ENCODE measurements at places on chromosomes 2 and 18.

- DNase-seq = peak; percentile 49
Measured at GRCh38 chr2:199485732-199486335, 28.1 kb upstream of the SATB2 start.

GRCh38 chr2:119482481-119483394, 41.5 kb downstream of the SCTR start:
- no peak for DNase-seq

DNA sequence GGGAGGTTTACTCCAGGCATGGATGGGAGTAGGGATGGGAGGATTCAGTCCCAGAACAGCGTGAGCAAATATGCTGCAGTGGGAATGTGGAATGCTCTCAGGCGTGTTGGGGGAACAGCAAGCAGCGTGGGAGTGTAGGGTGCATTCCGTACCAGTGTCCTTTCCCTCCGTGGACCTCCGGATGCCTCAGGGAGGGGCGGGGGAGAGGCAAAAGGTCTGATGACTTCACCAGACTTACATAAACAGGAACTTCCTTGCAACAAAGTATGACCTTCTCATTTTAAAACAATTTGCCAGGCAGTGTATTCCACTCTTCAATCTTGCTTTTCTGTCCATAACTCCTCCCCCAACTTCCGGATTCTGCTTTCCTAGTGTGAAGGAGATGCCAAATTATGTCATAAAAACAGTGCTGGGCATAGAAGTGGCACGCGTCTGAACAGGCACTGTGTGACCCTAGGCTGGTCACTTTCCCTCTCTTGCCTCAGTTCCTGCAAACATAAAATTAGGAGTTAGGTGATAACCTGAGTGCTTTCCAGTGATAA, 36.9 kb downstream of the RPL37A start:
- DNase-seq = no peak

- no peak for DNase-seq
Measured at GRCh38 chr2:37665043-37665442, 6.4 kb downstream of the CDC42EP3 start.

- no peak for DNase-seq
Measured at GRCh38 chr18:22149710-22150109, 19.7 kb upstream of the GATA6 start.

DNA sequence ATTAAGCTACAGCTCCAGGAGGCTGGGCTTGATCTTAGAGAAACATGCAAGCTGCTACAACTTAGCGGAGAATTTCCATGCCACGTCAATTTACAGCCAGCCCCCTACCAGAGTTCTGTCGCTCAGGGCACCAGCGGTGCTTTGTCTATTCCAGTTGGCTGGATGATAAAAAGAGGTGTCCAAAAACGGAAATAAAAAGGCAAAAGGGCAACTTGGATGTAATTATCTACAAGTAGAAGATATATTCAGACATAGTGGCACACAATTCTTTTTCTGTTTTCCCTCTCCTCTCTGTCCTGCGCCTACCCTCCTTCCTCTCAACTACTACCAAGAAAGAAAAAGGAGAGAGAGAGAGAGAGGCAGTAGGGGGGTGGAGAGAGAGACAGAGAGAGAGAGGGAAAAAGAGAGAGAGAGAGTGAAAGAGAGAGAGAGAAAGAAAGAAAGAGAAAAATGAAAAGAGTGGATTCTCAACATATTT, 363 bp upstream of the RFTN2 start:
- DNase-seq = no peak

- DNase-seq = no peak
Measured at GRCh38 chr18:25047983-25048382, 304.0 kb downstream of the ZNF521 start.

- DNase-seq = no peak
Measured at GRCh38 chr2:85705680-85706039, 11.5 kb downstream of the GNLY start.

GRCh38 chr18:54916507-54916906, 42.8 kb downstream of the CCDC68 start:
- DNase-seq = no peak

GRCh38 chr2:147589127-147589526, 255.7 kb upstream of the ACVR2A start:
- no peak for DNase-seq

GRCh38 chr2:38713338-38713737, 37.8 kb downstream of the SRSF7 start:
- no peak for DNase-seq

- no peak for DNase-seq
Measured at GRCh38 chr2:2566396-2567323, 235.6 kb upstream of the MYT1L start.

DNA sequence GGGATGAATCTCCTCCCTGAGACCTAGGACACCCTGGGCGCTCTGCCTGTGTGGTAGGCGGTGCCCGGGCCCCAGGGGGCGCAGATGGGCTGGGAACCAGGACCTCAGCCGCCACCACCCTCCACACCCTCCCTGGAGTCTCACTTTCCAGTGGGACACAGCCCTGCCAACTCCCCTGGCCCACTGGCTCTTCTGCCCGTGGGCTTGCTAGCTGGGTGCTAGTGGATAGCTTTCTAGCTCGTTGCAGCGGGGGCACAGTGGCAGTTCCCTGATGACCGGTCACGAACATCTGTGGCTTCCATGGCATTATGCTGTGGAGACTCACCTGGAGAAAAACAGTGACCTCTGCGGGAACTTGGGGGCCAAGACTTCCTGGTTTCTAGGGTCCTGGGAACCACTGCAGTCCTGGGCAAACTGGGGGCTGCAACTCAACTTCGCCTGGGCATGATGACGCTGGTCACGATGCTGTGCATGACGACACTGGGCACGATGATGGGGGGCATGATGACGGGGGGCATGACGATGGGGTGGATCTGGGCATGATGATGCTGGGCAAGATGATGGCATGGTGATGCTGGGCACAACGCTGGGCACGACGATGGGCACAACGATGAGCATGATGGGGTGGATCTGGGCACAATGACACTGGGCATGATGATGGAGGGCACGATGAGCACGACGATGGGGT, 31.0 kb upstream of the ALLC start:
- no peak for DNase-seq

GRCh38 chr2:179057737-179058136, 7.8 kb upstream of the CCDC141 start:
- DNase-seq = no peak

GRCh38 chr18:33577685-33578517, at the start of gene ASXL3:
ASXL3 (plus strand) TSS chr18:33578219; CDS start chr18:33578632, 413 bp downstream.
- DNase-seq = peak; percentile 56

- DNase-seq = no peak
Measured at GRCh38 chr2:40625849-40626248, 174.0 kb upstream of the SLC8A1 start.

GRCh38 chr2:126719833-126720351, 63.9 kb downstream of the GYPC start:
- no peak for DNase-seq

- no peak for DNase-seq
Measured at GRCh38 chr2:105410554-105410953, 11.7 kb upstream of the FHL2 start.

- no peak for DNase-seq
Measured at GRCh38 chr2:98479959-98480524, 35.4 kb downstream of the INPP4A start.

DNA sequence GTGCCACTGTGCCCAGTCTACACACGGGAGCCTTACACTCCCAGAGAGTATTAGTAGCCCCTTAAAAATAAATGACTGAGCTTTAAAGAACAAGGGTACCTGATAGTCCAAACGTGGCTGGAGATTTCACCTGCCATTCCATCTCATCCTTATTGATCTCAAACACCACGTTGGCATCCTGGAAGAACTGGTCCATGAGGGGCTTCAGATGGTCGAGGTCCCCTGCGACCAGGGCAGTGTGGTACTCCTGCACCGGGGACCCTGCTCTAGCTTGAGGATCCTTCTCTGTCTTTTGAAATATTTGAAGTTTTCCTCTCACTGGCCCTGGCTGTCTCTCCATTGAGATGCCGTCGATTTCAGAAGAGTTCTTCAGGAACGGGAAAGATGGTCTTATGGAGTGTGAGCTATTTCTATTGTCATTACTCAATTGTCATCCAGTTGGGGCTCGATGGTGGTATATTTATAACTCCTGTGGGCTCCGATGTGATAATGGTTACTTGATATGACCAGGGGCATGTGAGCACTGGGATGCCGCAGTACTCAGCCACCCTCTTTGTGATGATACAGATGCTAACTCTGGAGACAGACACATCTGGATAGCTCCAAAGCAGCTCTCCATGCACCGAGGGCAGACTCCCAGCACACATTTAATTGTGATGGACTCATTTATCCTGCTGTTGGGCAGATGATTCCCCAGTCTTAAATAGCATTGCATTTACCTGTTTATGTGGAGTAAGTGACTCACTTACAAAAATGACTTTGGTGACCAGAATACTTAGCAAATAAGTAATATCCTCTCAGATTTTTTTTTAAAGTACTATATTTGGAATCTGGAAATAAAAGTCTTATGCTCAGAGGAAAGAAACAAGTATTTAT, 22.8 kb downstream of the ASB18 start:
- no peak for DNase-seq

DNA sequence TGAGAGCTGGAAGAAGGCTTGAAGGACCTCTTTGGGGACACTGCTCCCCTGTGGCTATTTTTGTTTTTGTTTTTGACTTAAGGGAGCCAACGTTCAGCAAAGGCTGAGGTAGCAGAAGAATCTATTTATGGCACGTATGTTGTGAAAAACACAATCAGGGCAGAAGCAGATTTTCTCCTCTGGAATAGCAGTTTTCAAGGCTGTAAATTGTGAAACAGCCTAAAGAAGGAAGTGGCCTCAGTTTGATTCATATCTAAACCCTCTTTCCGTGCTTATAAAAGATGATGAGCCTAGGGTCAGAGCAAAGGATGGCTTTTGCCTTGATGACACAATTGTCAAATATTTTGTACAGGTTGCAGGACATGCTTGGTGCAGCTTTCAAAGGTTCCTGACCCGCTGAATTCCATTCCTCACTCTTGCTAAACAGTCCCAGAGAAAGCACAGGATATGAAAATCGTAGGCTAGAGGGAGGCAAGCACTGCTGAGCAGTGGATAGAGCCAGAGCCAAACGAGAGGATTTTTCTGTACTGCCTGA, 106.2 kb upstream of the DLX2 start:
- no peak for DNase-seq

DNA sequence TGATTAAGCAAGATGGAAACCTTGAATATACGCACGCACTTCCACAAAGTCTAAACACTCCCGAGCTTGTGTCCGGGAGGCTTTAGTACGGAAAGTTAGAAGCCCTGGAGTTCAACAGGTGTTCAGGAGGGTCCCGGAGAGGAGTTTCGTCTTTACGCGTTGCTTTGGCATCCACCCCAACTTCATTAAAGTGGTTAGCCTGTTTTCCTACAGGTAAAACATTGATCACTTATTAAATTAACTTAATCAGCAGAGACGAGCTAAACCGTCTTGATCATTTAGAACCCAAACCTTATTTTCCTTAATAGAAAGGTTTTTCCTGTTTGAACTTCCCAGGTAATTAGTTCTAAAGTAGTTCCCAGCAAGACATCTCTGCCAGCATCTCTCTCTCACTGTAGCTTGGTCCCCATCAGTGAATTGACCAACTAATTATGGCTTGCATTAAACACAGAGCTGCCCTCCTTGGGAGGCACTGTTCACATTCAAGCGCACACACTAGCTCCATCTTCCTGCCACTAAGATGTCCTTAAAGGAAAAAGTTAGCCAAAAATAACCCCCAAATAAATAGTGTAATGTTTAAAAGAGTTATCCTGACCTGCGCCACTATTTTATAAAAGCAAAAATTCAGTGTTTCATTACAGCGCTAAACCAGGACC, 1.4 kb downstream of the NPAS2 start:
- no peak for DNase-seq

- DNase-seq = no peak
Measured at GRCh38 chr2:7930800-7931635, 750.8 kb upstream of the ID2 start.

DNA sequence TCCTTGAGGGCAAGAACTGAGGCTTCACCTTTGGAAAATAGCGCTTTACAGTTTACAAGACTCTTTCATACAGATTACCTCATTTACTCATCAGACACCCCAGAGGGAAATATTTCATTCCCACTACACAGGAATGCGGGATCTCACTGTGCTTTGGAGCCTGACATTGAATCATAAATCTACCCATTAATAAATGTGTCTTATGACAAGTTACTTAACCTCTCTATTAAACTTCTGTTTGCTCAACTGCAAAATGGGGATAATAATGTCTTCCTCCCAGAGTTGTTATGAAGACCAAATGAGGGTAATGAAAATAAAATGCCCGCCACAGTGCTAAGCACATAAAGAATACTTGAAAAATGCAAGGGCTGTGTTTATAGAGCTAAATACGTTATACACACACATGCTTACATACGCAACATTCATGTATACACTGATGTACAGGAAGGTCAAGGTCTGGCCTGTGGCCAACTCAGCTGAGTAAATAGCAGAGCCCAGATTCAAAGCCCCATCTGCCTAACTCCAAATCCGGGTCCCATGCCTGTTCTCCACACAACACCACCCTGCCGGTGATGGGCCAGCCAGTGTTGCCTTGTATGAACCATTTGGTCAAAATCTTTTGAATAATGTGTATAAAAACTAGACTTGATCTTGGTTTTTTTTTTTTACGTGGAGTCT, 77.8 kb upstream of the STPG4 start:
- no peak for DNase-seq

DNA sequence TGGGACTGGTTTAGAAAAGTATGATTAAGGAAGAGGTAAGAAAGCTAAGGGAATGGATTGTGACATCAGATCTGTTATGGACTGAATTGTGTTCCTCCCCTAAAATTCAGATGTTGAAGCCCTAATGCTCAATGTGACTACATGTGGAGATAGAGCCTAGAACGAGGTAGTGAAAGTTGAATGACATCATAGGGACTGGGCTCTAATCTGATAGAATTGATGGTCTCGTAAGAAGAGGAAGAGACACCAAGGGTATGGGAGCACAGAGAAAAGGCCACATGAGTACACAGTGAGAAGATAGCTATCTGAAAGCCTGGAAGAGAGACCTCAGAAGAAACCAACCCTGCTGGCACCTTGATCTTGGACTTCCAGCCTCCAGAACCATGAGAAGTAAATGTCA, 178.3 kb downstream of the TRIB2 start:
- no peak for DNase-seq

DNA sequence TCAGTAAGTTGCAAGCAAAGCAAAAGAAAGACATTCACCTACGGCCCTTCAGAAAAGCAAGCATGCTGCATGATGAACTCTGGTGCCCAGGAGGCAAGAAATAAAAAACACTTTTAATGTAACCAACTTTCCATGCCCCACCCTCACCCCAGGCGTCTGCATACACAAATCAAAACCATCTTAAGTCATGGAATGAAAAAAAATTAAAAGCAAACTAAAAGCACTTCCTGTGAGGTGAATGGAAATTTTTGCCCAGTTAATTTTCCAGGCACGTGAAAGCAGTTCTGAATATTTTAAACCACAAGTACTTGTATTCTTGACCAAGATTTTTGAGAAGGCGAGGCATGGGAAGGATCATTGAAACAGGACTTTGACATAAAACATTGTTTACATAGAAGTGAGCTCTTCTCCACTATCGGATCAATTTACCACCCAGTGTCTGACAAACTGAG, 2.5 kb upstream of the ICOS start:
- DNase-seq = no peak

- DNase-seq = peak; percentile 33
Measured at GRCh38 chr18:6219116-6219717, 195.5 kb downstream of the L3MBTL4 start.
